GM12864 (cell line): ENCODE measurements at places on chromosomes 11 and 22.
A peak's percentile ranks its signal among the peaks of the same experiment; 100 is the strongest.

DNA sequence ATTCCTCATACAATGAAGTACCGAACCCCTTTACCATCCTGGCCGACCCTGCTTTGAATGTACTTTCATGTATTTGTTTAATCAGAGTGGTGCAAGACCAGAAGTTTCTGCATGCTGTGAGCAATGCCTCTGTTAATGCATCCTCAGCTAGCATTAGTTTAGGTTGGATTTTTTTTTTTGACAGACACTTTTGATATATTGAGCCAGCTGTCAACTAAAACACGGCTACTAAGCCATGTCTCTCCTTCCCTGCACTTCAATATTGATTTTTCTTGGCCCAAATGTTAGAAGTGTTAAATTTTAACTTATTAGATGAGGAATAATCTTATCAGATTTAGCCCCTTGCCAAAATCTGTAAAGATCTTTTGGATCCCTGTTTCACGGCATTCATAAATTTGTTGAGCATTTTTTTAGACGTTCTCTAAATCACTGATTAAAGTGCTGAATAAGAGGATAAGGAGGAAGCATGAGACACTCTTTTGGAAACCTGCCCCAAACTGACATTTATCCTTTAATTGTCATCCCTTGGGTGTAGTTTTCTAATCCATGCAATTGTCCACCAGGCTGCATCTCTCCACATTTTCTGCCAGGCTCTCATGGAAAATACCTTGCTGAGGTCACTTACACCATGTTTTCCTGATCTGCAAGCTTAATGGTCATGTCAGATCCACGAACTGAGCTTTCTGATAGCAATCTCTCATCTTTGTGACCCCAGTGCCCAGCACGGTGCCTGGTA, 130.7 kb downstream of the FEZ1 start:
- DNase-seq: no peak

- no peak for DNase-seq
Observed at GRCh38 chr22:37462983-37463382, 23.2 kb downstream of the MFNG start.

DNA sequence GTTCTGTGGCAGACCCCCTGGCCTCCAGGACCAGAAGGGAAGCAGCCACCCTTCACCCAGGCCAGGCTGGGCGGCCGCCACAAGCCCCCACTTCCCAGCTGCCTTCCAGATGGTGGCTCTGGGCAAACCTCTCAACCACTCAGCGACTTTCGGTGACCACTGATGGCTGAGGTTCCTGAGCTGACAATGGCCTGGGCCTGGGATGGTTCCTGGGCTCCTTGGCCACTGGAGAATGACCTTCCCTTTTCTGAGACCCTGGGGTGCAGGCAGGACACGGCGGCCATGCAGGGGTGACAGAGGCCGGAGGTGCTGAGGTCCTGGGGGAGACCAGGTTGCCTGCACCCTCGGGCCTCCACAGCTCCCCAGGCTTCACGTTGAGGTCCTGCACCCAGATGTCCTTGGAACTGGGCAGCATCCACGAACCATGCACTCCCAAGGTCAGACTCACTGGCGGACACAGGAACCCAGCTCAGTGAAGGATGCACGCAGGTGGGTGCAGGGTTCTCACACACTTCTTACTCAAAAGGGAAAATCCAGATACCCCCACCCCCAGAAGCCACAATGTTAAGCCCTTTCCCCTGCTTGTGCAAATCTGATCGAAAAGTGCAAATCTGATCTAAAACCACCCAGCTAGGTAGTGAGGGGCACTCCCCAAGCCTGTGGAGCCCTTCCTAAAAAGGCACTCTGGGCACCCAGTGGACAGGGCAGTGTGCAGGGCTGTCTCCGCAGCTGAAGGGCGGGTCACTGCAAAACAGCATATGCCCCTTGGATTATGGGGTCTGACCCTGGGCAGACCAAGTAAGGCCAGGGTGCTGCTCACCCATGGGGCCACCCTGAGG, 13.9 kb upstream of the PHLDA2 start:
- no peak for DNase-seq

- no peak for DNase-seq
Observed at GRCh38 chr11:130209954-130210854, 50.6 kb downstream of the ST14 start.

DNA sequence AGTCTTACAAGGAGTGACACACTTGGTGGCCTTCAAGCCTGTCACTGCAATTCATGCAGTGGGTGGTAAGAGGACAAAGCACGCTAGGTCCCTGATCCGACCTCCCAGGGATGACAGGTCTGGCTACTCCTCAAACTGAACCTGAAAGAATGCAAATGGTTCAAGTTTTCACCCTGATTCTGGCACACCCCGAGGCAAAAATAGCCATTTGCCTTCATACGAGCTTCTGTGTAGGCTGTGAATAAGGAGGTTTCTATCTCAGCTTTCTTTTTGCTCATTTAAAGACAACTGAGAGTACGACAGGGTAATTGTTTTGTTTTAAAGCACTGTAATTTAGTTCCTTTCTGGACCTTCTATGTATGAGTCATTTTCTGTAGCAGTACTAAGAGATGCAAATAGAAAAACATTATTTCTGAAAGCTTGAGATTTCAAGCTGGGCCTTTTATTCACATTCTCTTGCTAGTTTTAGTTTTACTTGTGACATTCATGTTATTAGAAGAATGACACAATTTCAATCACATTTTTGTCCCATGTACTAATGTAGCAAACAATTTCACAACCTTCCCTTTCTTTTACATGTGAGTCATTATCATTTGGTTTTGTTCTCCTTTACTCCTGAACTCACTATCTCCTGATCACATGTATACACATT, 56.6 kb upstream of the FDX1 start:
- peak; percentile 92 for DNase-seq

DNA sequence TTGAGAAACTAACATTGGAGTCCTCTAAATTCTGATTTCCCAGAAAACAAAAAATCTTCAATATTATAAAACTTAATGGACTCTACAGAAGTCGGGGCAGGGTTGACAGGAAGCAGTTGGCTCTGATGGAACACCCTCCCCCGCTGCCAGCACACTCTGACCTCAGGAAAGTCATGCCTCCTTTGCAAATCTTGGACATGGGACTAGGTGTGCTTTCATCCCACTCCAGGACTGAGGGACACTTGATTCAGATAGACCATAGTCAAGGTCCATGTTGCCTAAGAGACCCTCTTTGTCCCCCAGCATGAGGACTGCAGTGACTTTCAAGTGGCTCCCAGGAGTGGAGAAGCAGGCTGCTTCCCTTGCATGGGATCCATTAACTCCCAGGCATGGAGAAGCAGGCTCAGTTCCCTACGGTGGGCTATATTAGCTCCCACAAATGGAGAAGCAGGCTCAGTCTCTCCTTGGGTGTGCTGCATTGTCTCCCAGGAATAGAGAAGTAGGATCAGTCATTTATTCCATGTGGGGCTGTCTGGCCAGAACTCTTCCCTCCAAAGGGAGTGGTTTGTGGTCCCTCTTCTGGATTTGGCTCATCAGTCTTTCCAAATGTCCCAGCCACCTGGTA, 38.3 kb downstream of the C22orf31 start:
- no peak for DNase-seq
